AG04450 (cell line): ENCODE measurements at places on chromosomes 1 and 21.
A peak's percentile ranks its signal among the peaks of the same experiment; 100 is the strongest.

GRCh38 chr1:64875101-64875500 lies 91.2 kb downstream of the JAK1 start:
- no peak for DNase-seq

DNA sequence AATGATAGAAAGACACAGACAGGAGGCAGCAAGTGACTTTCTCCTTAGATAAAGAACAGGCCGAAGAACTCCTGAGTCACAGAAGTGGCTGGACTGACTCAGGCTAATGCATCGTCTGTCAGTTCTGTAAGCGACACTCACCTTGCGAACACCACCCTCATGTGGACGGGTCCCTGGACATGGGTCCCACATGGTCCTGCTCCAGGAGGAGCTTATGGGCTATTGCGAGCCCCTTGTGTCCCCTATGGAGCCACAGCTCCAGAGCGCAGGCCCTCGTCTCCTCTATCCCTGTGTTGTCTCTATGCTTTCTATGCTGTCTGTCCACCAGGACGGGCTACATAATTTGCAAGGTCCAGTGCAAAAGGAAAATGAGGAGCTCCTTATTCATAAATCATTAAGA lies 85.8 kb downstream of the TRABD2B start:
- DNase-seq, result no peak

DNA sequence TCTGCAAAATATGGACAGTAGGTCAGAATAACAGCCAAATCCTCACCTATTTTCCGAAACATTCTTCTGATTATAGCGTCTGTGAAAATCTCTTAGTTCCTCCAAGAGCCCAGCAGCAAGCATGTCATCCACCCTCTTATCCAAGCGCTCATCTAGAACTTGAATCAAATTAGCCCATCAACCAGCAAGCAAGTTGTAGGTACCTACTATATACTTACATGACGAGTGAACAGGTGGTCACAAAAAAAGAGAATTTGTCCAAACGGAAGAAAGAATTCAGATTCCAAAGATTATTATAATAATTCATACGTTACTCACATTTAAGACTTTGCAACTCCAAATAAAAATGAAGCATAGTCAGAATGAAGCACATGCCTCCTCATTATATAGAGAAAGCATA lies 35.4 kb downstream of the TRIT1 start:
- no peak for DNase-seq

- peak; percentile 54 for DNase-seq
Measured at GRCh38 chr1:187001198-187001889, 172.6 kb downstream of the PLA2G4A start.

- DNase-seq, result no peak
Measured at GRCh38 chr1:8858112-8858668, 20.3 kb downstream of the ENO1 start.

DNA sequence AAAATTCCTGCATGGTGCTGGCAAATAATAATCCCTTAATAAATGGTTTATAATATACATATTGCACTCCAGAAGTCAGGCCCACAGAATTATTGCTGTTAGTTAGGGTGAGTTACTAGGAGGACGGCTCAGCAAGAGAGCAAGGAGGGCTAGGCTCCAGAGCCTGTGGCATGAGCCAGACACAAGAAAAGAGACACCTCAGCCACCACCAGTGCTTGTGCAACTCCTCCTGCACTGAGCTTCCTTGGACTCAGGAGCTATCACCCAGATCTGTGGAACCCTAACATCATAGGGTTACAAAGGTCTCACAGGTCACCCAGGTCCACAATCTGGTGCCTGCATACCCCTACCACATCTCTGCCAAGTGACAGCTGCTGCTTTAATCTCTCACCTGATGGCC lies 12.8 kb upstream of the LRRC8D start:
- no peak for DNase-seq

- no peak for DNase-seq
Measured at GRCh38 chr1:186301448-186301847, 73.6 kb downstream of the TPR start.

DNA sequence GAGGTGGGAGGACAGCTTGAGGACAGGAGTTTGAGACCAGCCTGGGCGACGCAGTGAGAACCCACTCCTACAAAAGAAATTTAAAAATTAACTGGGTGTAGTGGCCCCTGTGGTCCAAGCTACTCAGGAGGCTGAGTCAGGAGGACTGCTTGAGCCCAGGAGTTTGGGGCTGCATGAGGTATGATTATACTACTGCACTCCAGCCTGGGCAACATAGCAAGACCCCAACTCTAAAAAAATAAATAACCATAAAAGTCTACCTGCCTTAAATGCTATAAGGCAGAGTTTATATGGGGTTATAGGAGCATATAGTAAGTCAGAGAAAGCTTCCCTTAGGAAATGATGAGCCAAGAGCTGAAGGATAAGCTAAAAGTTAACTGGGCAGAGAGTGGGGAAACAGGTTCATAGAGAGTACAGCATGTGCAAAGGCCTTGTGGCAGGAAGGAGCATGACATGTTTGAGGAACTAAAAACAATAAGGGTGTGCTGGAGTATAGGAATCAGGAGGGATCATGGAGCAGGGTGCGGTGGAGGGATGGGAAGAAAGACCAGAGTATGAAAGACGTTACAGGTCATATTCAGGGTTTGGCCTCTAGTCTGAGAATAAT lies 68.3 kb downstream of the ADSS2 start:
- DNase-seq, result no peak

- no peak for DNase-seq
Measured at GRCh38 chr1:89873770-89874169, 52.9 kb downstream of the LRRC8D start.
